NCI-H1105 (cell line): ENCODE measurements at places on chromosomes 5 and 9.

GRCh38 chr5:43305948-43306565 lies 7.2 kb downstream of the HMGCS1 start:
- peak; percentile 38 for DNase-seq

- no peak for DNase-seq
These were observed 102.2 kb downstream of the DEPDC1B start for GRCh38 chr5:60597572-60598320.

GRCh38 chr9:76415154-76415553 lies 20.9 kb upstream of the RFK start:
- no peak for DNase-seq

DNA sequence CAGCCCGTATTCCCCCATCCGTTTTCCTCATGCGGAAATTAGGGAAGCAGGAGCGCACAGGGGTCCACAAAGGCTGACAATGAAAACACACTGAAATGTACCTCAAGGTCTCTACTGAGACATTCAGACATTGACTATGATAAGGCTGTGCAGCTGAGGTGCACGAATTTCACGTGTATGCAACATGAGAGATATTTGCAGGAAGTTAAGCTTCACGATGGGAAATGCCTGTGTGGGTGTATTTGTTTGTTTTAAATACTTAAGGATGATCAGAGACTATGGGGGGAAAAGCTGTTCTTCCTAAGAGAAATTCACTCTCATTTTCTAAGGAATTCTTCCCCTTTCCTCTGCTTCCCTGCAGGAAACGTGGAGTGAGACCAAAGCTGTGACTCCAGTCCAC lies 2.6 kb upstream of the SPATA31E1 start:
- no peak for DNase-seq

DNA sequence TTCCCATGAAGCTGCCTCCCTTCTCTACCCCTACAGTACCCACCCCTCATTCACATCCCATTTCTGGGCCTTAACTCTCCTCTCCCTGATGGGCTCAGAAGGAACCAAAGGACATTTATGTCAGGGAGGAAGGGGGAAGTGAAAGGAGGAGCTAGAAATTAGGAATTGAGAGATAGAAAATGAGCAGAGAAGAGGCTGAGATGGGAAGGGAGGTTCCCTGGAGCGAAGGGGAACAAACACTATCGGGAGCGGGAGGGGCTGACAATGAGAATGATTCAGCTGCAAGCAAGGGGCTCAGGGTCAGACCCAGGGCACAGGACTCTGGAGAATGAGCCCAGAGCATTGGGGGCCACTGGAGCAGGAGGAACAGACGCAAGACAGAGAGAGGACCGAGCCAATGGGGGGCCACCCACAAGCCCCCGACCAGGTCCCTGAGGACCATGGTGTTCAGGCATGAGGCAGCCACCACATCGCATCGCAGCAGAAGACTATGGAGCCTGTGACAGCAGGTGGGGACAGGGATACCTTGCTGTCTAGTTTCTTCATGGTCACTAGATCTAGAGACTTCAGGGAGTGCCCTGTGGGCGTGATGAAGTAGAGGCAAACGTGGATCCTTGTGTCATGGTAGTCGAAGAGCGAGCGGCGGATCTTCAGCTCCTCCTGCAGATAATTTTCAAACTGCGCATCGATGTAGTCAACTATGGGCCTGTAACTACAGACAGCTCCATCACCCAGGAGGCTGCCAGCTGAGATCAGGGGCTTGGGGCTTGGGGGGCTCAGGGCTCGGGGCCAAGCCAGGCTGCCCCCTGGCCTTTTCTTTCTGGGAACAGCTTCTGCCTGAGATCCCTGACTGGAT lies 13.6 kb downstream of the SEPTIN8 start:
- no peak for DNase-seq

- no peak for DNase-seq
These were observed 16.4 kb downstream of the LRRC8A start for GRCh38 chr9:128898382-128898781.

DNA sequence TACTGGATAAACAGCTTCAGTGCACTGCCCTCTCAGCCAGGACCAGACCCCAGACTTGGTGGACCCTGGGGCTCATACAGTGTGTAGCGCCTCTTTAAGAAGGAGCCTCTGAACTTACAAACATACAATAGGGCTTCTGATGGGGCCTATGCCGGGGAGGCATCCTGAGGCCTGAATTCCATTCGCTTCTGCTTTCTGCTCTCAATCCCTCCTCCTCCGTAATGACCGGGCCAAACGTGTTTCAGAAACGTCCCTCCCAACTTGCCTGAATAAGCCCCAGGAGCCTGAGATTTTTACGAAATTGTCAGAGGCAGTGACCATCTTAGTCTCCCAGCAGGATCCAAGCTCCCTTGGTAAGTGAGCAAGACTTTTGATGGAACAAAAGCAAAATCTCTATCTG lies 128.1 kb upstream of the BOD1 start:
- DNase-seq, result no peak

DNA sequence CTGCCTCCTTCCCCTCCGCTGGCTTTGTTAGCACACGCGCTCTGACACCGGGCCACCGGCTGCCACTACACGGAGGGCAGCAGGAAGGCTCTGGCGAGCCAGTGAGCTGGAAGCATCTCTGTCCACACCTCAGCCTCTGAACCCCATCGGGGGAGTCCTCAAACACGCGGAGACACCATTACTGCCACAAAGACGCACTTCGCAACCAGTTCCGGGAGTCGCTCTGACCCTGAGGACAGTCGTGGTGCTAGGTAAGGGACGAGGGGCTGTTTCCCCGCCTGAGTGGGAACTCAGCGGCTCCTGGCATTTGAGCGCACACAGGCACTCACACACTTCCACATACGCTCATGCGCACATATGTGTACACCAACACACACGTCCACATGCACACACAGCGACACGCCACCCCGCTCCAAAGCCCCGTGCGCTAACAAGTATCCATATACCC lies 160.0 kb downstream of the C9orf152 start:
- DNase-seq, result peak; percentile 34

DNA sequence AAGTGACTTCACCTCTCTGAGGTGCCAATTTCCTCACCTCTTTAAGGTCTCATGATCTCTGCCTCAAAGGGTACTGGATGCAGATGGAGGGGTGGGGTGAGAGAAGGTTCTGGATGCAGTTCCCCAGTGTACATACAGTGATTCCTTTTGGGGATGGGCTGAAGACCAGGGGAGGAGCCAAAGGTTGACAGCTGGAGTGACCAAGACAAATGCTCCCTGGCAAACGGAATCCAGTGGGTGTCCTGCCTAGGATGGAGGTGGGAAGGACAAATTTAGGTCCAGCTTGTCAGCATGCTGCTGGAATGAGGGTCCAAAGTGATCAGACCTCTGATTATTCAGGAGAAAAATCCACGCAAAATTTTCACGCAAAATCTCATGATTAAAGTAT lies 7.3 kb upstream of the LMX1B start:
- no peak for DNase-seq

DNA sequence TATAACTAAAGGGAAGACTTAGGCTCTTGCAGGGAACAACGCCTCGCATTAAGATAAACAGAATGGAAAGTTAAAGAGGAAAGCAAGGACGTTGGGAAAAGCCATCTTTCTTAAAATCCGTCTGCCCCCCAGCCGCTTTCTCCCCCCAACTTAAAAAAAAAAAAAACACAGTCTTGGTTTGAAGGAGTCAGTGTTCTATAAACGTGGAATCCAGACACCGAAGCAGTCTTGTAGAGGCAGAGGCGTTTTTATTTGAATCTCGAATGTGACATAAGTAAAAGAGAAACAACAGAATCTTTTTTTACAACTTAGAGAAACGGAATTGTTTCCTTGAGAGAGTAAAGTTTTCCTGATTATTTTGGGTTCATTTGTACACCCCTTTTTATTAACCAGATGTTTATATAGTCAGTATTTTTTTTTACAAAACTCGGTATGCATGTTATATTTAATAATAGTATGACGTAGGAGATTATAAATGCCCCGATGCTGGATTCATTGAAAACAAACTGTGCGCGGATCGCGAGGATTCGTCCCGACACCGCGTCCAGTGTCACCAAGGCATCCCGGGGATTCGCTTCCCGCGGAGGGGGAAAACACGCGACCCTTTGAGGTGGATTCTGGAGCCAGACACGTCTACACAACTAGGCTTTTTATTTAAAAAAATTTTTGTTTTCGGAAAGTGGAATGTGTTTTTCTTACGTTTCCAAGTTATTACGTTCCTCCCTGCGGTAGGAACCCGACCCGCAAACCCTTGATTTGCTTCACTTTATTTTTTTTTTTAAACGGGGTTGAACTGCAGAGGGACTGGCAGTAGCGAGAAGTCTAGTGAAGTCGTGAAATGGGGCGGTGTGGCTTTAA lies 6.7 kb downstream of the PTCH1 start:
- DNase-seq, result no peak

GRCh38 chr9:69175486-69175885 lies 1.4 kb downstream of the TJP2 start:
- no peak for DNase-seq

- DNase-seq, result no peak
These were observed 112.3 kb downstream of the DPYSL3 start for GRCh38 chr5:147397616-147398015.

DNA sequence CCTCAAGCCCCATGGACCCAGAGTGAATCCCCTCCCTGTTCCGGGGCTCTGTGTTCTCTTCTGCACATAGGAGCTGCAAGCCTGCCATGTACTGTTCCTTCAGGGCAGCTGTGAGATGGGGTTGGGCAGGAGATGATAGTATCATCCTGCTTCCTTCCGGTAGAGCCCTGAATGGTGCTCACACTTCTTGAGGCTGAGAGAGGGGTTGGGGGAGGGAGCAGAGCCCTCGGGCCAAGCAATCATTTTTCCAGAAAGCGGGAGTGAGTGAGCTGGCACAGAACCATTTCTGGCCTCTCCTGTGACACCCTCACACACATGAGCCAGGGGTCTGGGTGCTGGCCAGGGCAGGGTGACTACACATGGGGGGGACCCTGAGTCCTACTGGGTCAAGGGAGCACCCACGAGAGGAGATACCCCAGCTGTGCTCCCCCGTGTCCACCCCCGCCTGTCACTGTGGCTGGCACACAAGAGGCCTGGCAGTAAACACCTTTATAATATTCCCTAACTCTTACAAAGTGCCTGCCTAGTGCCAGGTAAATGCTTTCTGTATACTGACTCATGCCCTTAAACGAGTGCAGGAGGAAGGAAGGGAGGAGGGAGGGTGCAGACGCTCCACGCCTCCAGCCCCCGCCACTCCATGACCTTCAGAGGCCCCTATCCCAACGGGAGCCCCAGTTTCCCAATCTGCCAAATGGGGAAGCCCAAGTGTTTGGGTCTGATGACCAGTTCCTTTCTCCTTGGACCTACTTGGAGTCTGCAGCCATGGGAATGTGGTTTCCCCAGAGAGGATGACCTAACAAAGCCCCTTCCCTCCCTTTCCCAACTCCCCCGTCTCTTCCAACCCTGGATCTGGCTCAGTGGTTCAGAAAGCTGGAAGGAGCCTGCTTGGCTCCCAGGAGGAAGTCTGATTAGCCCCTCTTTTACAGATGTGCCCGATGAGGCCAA lies 15.5 kb downstream of the AKNA start:
- DNase-seq, result no peak

DNA sequence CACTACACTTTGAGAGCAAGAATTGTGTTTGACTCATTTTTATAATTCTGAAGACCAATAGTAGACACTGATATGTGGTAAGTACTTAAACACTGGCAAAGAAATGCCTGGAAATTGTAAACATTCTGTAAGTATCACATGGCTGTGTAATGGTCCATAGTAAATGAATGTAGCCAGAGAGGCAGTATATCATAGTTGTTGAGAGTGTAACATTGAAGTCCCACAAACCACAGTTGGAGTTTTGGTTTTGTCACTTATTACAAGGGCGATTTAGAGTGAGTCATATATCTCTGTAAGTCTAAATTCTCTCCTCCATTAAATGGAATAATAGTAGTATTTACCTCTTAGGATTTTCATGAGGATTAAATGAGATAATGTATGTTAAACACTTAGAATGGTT lies 181.1 kb upstream of the MEF2C start:
- no peak for DNase-seq

DNA sequence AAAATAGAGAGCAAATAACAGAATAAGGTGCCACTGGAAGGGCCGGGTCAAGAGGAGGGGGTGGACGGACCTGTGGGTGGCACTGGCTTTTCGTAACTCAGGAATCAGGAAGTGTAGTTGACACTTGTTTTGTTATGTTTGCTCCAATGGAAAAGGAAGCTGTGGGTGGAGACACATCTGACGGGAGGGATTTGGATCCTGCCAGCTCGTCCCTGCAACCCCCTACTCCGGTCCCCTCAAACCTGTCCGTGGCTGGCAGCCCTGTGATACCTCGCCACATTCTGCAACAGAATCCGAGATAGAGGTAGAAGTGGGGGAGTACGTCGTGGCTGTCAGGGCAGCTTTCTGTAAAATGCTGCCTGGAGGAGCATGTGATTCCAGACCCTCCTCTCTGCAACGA lies 104.2 kb upstream of the IER5L start:
- no peak for DNase-seq

DNA sequence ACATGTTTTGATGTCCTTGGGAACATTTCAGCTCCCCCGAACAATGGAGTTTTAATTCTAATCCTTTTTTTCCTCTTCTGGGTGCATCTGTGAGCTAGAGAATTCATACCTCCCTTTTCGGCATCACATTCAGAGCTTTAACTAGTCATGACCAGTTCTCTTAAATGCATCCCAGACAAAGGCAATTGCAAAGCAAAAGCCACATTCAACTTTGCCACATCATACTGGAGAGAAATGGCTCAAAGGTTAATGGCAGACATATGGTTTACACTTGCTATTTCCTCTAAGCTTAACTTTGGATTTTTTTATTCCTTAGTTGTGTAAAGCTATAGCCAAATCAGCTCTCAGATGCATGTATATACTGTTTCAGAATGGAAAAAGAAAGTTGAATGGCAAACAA lies 153.3 kb downstream of the ESM1 start:
- no peak for DNase-seq
